ENCODE measurements at places on chromosomes 2 and 18.

GRCh38 chr2:238722883-238723282 is 125.0 kb upstream of the TWIST2 start:
- no peak for DNase-seq

GRCh38 chr2:8643996-8644356 is 37.9 kb upstream of the ID2 start:
- DNase-seq = no peak

- no peak for DNase-seq
Observed at GRCh38 chr18:62637807-62638687, 77.3 kb upstream of the PHLPP1 start.

GRCh38 chr2:100411841-100412292 is 5.6 kb downstream of the CHST10 start:
- DNase-seq = no peak

- DNase-seq = peak; percentile 56
Observed at GRCh38 chr2:226977775-226978190, 141.9 kb downstream of the RHBDD1 start.

DNA sequence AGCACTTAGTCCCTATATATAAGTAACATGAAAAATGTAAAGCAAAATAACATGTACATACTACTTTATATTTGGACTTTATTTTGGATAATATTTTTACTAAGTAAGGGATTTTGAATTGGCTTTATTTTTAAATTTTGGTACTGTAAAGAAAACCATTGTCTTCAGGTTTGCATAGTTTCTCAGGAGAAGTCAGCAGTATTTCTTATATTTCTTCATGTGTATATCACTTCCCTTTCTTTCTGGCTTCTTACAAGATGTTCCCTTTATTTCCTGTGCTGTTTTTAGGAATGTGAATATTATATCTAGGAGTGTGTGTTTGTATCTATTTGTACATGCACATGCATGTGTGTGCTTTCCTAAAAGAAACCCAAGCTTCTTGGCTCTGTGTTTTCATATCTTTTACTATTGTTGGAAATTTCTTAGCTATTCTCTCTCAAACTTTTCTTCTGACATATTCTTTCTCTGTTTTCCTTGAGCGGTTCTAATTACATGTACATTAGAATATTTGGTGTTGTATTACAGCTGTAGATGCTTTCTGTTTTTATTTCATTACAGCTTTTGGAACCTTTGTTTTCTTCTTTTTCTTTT is 1549.7 kb upstream of the ACVR2A start:
- DNase-seq = no peak

- peak; percentile 54 for DNase-seq
Observed at GRCh38 chr2:69200107-69200520, 186.9 kb downstream of the GFPT1 start.

DNA sequence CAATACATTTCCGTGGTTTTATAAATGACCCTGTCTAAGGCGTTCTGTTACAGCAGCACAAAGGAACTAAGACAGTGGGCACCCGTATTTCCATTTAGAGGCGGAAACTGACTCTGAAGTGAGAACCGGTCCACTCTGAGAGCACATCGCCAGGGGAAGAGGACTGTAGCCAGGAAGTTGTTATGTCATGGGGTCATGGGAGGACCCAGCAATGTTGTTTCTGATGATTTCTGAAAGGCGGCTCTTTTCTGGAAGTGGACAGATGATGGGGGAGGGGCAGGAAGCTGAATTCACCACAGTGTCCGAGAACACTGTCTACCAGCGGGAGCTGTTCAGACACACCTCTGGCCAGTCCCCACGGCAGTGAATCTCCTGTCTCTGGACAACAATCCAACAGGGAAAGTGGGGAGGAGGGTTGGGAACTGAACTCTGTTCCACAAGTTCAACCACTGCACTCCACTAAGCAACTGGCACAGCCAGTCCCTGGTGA is 2.1 kb upstream of the LRRFIP1 start:
- DNase-seq = no peak

GRCh38 chr2:63580651-63581297 is 7.5 kb downstream of the WDPCP start:
- DNase-seq = no peak

- DNase-seq = peak; percentile 81
Observed at GRCh38 chr18:44079606-44080005, 601.1 kb upstream of the SETBP1 start.

DNA sequence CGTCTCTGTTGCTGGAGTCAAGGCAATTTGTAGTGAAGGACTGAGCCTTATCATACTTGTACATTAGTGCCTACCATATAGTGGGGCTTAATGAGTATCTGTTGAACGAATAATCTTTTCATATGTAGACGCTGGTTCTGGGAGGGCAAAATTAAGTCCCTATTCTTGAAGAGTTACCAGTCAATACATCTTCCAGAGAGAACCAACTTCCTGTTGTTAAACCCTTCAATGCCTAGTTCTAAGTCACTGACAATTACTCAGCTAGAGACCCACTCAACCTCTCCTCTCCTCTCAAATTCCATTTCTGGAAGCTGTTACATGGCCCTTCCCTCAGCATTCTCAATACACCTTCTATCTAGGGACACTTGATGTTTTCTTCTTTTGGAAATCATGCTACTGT is 1.1 kb upstream of the MOB4 start:
- DNase-seq = no peak

DNA sequence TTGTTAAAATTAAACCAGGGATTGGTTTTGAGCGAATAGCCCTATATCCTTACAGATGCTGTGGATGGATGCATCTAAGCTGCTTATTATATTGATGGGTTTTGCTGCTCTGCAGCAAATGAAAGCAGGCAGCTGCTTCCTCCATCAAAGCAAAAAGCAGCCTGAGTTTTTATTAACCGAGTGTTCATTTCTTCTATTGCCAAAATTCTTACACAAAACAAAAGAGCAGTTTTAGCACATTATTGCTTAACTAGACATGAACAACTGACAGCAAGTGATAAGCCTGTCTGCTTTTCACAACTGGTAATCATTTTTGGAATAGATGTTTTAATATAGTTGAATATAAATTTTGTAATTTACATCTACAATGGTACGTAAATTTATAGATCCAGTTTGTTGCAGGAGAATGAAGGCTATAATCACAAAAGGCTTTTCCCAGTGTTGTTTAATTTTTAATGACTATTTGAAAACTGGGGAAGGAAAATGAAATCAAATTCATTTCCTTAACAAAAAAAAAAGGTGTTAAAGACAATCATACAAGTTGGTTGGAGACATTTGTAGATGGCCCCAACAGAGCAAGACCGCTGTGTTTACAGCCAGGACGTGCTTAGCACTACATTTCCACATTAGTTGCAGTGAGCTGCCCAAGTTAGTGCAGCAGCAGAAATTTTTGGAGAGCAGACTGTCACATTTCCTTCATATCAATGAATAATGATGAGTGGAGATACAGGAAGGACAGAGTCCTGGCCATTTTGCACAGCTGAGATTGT is 253.6 kb upstream of the SIX3 start:
- DNase-seq = no peak

DNA sequence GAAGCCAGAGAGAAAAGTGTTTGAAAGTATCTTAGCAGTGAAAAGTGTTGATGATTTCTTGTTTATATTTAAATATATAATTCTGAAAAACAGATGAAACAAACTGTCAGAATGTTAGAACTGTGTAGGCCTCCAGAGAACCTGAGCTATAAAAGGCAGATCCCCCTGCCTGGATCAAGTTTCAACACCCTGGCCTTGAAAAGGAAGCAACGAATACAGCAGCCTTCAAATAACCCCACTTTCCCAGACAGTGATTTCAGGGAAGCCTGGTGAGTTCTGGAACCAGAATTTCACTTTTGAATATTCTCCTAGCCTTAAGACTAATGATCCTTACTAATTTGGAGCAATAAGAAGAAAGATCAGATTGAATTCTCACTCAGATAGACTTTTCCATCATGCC is 13.3 kb upstream of the TRIM43 start:
- DNase-seq = no peak

DNA sequence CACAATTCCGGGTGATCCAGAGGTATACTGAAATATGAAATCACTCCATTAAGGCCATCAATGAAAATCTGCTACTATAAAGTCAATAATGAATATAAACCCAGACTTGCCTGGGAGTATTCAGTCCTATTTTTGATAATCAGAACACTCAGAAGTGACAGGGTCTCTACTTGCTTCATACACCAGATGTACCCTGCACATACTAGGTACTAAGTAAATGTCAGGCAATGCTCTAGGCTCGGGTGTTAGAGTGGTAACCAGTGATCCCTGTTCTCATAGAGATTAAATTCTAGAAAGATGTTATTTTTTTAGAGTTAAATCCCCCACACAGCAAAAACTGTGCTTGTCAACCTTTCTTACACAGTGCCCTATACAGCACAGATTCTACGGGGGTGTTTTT is 12.3 kb downstream of the STAT1 start:
- no peak for DNase-seq

- no peak for DNase-seq
Observed at GRCh38 chr2:8278709-8279354, 403.0 kb upstream of the ID2 start.

DNA sequence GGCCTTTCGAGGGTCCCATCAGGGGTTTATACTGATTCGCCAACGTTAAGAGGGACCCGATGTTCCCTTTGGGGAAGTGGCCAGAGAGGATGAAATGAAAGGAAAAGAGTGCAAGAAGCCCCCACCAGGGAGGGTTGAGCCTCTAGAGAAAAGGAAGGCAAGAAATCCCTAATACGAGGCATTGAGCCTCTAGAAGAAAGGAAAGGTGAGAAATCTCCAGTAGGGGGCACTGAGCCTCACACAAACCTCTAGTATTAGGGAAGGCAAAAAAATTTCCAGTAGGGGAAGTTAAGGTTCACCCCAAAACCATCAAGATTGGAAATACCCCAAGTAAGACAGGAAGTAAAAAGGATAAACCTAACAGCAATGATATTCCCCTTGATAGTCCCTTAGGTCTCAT is 9.8 kb upstream of the SAP130 start:
- DNase-seq = no peak

GRCh38 chr2:215717501-215718381 is 281.9 kb upstream of the FN1 start:
- DNase-seq = no peak

DNA sequence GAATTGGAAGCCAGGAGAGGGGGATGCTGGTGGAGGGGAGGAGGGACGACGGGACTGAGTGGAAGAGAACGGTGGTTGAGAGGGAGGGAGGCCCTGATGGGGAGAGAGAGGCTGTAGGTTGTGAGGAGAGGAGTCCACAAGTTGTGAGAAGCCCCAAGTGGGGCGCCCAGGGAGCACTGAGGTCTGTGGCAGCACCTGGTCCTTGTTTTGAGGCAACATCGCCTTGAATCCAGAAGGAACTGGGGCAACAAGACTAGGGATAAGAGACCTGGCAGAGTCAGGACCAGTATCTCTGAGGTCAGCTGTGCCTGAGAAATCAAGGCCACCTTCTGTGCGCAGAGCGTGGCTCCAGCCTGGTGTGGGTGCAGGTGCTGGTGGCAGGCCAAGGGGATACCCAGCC is 1.1 kb downstream of the PRR30 start:
- DNase-seq = no peak

- no peak for DNase-seq
Observed at GRCh38 chr2:145302886-145303285, 783.0 kb upstream of the ZEB2 start.

DNA sequence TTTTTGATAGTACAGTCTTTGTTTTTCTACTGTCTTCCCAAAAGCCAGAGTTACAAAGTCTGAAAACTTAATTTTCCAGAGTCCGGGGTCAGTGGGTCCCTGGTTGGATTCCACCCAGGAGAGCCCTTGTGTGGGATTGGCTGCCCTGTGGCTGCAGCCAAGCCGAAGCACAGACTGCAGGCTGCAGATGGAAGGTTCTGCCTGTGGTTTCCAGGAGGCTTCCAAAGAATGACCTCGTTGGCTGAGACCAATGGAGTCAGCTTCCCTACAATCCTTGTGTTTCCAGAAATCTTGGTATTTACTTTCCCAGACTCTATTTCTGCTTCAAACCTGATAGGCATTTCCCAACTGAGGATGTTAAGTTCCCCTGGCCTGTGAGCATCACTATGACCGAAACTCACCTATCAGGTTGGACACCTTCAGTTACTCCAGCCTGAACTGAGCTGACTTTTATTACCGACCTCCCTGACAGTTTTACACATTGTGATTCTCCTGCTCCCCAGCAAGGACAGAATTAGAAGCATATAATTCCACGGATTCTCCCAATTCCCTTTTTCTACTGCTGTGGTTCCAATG is 117.5 kb upstream of the CCDC68 start:
- no peak for DNase-seq

DNA sequence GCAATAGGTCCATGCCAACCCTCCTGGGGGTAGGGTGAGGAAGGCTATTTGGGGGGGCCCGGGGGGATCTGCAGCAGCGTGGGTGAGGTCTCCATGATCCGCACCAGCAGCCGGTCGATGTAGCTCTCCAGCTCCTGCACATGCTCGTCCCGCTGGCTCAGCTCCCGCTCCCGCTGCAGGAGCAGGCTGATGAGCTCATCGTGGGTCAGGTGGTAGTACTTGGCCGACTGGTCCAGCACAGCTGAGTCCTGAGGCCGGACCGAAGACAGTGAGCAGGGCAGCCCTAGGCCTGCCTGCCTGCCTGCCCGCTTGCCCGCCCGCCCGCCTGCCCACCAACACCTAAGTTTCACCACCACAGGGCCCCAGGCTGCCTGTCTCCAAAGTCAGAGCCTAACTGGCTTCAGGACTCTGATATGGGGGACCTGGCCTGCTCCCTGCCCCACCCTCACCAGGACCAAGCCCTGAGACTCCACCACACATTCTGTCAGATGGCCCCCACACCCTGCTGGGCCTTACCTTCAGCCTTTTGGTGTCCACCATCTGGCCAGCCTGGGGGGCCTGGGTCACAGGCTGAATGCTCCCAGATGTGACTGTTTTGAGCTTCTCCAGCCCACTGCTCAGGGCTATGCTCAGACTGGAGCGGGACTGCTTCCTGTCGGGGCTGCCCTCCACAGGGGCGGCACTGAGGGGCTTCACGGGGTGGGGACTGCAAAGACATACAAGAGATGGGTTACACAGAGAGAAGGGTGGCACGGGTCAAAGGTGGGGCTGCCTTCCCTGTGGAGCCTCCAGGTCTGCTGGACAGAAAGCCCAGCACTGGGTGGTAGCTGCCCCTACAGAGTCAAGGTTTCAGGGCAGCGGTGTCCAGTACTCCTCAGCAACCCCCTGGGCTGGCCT is 4.2 kb upstream of the SFXN5 start:
- DNase-seq = no peak

GRCh38 chr18:39340418-39340817 is 1774.8 kb upstream of the CELF4 start:
- no peak for DNase-seq

- DNase-seq = no peak
Observed at GRCh38 chr2:150023044-150023443, 435.5 kb upstream of the MMADHC start.

GRCh38 chr18:59763541-59764136 is 66.4 kb upstream of the CCBE1 start:
- no peak for DNase-seq

DNA sequence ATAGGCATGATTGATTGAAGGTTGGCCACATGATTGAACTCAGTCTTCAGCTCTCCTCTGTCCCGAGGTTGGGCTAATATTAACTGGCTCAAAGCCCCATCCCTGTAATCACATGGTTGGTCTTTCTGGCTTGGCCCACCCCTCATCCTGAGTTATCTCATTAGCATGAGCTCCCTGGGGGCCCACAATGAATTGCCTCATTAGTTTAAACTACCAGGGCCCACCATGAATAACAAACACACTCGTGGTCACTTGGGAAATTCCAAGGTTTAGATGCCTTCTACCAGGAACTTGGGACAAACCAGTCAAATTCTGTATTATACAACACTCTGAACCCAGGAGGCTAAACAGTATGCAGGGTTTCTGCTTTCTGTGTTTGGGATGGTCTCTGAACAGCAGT is 121.7 kb upstream of the B3GNT2 start:
- DNase-seq = no peak
